ENCODE measurements at places on chromosomes 7 and 10.

DNA sequence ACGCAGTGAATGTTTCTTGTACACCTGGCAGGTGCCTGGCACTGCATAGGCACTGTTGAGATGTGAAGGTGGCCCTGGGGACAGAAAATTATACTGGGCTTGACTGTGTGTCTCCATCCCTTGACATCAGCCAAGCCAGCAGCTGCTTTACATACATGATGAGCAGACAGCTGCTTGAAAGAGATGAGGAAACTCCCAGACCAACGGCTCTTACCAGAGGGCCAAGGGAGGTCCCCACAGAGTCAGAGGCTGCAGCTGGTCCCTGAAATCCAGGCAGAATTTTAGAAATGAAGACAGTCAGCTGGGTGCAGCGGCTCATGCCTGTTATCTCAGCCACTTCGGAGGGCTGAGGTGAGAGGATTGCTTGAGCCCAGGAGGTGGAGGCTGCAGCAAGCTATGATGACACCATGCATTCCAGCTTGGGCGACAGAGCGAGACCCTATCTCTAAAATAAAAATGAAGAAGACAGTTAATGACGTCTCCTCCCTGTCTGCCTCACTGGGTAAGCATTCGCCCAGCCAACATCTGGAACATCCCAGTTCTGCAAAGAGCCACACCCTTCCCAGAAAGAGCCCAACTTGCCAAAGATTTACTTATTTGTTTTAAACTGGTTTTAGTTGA, 17.6 kb downstream of the LIMK1 start:
- no peak for DNase-seq

- DNase-seq: no peak
Measured at GRCh38 chr10:23200997-23201652, 9.0 kb downstream of the PTF1A start.

GRCh38 chr7:108869070-108869469, 299.4 kb downstream of the DNAJB9 start:
- no peak for DNase-seq

DNA sequence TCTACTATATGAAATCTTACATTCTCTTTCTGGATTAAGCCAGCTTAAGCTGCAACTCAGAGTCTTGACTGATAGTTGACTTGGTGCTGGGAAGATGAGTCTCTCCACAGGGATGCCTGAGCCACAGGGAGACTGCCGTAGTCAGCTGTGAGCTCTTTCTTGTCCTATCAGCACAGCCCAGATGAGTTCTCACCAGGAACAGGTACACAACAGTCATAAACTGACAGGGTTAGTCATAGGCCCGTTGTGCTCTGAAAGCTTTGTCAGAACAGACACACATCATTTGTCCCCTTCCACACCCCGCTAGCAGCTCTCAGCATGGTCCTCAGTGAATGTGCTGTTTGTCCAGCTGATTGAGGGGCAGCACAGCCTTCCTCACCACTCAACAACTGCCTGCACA, 221.6 kb downstream of the RPS24 start:
- DNase-seq: no peak

GRCh38 chr7:134919240-134919641, 67.1 kb upstream of the AGBL3 start:
- DNase-seq: no peak

GRCh38 chr10:73601486-73601921, 10.4 kb upstream of the USP54 start:
- DNase-seq: no peak

DNA sequence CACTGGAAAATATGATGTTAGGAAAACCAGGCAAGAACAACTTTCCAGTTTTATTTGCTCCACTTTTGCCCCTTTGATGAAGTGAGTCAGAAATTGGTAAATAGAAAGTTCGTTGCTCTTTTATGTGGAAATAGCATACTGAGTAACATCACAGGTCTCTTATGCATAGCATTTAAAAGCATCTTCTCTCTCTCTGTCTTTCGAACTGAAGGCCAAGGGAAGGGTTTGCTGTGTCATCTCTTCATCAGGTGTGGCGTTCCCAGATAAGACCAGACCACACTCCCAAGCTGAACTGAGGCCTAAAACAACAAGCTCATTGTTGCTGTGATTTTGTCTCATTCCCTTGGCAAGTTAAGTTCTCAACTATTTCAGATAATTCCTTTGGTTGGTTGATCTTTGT, 131.8 kb upstream of the GRB10 start:
- no peak for DNase-seq

- DNase-seq: no peak
Measured at GRCh38 chr10:79191951-79192676, 123.3 kb downstream of the ZMIZ1 start.

GRCh38 chr10:69359148-69359547, 57.6 kb downstream of the TACR2 start:
- DNase-seq: no peak

Data from cortex of kidney (tissue), 1 donor.